ENCODE measurements at places on chromosomes 2 and 18.

DNA sequence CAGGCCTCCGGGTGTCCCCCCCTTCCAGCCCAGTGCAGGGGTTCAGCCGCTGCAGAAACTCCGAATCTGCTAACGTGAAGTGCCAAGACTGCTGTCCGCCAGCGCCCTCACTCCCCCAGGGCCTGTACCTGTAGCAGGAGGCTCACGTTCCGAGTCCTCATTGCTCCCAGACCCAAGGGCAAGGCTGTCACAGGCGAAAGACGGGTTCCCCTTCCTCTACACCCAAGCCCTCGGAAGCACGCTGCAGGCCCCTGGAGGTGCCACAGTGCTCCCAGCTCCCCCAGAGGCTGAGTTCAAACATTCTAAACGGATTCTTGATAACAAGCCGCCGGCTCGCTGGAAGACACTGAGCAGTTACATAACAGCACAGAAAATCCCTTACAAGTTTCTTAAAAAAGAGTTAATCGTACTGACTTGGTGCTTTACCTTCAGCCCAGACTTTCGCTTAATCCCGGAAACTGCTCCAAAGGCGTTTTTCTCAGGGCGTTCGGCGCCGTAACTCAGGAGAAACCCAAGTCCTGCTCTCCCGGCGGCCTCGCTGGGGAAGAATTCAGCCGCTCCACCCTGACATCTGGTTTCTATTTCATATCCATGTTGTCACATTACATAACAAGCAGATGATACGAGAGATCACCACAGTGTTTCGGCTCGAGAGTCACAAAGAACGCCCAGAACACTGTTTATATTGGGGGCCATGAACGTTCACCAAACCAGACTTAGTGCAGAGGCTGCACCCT lies 92.0 kb downstream of the HDAC4 start:
- no peak for DNase-seq

- no peak for DNase-seq
These were observed 168.8 kb downstream of the PHLPP1 start for GRCh38 chr18:62883937-62884735.

DNA sequence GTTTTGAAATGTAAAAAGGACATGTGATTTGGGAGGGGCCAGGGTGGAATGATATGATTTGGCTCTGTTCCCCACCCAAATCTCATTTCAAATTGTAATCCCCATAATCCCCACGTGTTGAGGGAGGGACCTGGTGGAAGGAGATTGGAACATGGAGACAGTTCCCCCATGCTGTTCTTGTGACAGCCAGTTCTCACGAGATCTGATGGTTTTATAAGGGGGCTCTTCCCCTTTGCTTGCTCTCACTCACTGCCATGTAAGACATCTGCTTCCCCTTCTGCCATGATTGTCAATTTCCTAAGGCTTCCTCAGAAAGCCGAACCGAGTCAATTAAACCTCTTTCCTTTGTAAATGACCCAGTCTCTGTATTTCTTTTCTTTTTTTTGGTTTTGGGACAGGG lies 39.2 kb downstream of the FECH start:
- DNase-seq, result no peak

DNA sequence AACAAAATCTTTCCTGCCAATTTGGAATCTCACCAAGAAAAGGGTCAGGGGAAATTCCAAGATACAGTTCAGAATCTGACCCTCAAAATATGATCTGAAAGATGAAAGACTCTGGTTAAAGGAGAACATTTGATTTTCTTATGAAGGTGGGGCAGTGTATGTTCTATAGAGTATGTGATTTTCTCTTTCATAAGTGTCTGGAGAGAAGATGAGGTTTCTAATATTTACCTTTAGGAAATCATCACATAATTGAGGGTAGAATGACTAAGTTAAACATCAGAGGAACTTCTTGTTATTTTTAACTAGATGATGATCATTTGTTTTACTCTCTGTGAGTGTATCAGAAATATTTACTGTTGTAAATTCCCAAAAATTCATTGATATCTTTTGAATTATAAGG lies 27.8 kb upstream of the MBOAT2 start:
- DNase-seq, result no peak

Measured in stimulated activated CD4-positive, alpha-beta T cell treated with anti-CD3 and anti-CD28 coated beads, Interleukin-15, amount 100 ng/mL, for 1 hour (primary cell).